HCEC 1CT (cell line): ENCODE measurements at places on chromosomes 5 and 9.

DNA sequence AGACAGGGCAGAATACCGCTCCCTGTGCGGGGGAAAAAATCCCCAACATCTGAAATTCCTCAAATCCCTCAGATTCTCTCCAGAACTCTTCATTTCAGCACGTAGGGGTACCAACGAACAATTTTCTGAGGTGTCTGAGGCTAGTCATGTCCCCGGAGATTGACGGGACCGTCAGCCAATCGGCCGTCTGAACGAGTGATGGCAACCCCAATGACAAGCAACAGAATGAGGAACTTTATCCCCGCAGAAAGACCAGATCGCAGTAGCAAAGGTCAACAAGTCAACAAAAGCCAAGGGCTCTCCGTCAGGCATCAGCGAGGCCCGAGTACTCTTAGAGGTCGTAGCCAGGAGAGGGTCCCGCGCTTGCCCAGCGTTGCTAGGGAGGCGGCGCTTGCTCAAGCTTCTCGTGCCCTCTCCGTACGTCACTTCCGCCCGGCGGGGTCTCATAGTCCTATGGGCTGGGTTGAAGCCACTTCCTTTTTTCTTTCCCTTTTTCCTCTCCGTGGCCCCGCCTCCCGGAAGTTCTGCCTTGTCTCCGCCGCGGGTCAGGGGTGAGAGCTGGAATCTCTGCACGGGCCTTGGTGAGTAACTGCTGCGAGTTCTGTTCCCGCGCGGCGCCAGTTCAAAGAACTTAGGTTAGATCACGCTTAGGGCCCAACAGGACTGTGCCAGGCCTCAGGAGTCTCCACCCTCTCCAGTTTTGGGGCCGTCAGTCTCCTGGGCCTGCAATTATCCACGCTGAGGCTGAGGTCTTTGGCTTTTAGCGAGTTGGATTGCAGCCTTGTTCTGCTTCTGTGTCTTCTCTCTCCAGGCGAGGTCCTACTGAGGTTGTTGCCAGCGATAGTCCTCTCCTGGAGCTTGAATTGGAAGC is at the start of gene RNF20:
Gene RNF20 (plus strand): TSS at position 520 of the 871 bp plus-strand sequence. CDS start 1,571 bp downstream, outside the sequence.
- peak; percentile 100 for DNase-seq

DNA sequence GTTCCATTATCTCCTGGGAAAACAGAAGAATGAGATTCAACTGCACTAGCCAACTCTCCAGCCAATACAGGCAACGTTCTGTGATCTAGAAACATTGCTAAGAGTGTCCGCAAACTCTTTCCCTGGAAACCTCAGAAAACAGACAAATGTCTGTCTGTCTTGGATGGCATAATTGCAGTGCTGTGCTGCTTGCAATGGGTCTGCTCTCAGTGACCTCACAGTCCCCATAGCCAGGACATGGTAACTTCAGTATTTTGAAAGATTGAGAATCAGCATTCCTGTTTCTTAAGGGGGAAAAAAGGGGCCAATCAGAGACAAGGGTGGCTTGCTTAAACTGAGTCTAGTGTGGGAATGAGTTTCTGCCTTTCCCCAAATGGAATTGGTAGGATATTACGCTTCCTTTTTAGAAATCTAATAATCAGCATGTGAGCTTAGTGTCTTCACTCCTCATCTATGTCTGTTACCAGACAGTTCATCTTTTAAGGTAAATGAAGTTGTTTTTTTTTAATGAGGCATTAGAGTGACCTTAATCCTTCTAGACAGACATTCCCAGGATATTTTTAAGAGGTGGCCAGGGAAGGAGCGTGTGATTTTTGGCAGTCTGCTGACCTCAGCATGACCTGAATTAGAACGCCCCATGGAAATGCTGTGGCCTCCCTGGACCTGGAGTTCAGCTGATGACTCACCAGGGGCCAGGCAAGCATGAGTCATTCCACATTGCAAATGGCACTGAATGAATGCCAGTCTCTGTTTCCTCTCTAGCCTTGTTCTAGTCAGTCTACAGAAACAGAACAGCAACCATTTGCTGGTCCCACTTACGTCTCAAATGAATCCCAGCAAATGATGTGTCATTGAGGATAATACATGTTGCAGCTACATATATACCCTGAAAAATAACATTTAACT is 210.2 kb upstream of the ACTBL2 start:
- DNase-seq: peak; percentile 94

GRCh38 chr5:140548791-140549190 is 1.3 kb downstream of the EIF4EBP3 start:
- DNase-seq: no peak

DNA sequence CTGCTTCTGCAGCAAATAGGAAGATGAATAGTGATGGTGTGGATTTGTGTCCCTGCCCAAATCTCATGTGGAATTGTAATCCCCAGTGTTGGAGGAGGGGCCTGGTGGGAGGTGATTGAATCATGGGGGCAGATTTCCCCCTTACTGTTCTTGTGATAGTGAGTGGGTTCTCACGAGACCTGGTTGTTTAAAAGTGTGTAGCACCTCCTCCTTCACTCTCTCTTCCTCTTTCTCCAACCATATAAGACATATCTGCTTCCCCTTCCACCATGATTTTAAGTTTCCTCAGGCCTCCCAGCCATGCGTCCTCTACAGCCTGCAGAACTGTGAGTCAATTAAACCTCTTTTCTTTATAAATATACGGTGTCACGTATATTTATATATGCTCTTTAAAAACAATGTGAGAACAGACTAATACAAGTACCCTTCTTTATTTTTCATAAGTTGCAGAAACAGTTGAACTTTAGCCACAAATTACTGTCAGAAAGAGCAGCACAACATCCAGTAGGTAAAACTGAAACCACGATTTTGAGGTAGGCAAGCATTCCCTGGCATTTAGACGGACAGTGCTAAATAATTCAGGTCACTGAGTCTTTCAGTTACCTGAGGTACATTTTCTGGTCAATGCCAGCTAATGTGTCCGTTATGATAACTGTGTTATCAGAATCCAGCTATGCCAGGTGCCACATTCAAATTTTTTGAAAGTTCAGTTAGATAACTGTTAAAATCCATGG is 79.3 kb upstream of the SPEF2 start:
- DNase-seq: no peak

DNA sequence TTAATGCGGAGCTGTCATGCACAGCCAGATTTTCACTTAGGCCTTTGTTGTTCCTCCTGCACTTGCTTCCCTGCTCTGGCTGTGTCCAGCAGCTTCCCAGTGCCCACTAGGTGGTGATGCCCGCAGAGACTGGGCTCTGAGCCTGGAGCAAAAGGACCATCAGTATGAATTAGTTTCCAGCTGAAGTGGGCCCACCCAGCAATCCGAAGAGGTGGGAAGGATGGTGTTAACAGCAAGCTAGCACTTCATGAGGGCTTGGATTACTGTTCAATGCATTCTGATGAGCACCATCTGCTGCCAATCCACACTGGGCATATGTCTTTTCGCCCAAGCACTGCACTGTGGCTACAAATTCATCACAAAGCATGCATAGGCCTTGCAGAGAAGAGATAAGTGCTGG is 459.1 kb downstream of the SPOCK1 start:
- no peak for DNase-seq

- DNase-seq: no peak
Measured at GRCh38 chr5:135395866-135396265, 3.2 kb downstream of the MACROH2A1 start.

DNA sequence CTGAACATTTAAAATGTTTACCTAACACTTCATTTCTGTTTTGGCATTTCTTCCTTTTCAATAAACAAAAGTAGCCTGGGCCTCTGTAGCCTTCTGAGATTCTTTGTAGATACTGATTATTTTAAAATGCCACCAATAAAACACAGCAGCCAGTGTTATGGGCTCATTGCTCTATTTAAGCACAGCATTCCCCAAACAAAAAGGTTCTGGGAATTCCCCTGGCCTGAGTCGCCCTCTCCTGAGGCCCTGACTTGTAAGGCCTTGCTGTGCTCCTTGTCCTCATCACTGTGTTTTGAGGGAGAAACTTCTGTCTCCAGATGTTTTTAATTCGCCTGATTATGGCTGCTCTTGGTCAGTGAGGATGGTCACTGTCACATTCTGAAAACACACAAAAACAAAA is 33.0 kb upstream of the CTXN3 start:
- DNase-seq: no peak

DNA sequence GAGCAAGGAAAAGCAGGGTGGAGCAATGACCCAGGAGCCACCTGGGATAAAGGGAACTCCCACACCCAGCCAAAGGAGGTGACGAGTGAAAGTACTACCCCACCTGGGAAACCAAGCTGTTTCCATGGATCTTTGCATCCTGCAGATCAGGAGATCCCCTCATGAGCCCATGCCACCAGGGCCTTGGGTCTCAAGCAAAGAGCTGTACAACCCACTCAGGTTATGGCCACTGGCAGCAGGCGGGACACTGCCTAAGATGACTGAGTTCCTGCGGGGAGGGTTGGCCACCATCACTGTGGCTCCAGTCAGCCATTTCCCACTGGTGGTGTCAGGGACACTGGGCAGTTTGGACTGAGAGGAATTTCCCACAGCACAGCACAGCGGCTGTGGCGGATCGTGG is 225.7 kb downstream of the CDH9 start:
- no peak for DNase-seq

- DNase-seq: peak; percentile 11
Measured at GRCh38 chr9:110980261-110980660, 58.0 kb downstream of the LPAR1 start.

GRCh38 chr9:124251605-124252378 is 6.0 kb upstream of the NEK6 start:
- DNase-seq: peak; percentile 12

DNA sequence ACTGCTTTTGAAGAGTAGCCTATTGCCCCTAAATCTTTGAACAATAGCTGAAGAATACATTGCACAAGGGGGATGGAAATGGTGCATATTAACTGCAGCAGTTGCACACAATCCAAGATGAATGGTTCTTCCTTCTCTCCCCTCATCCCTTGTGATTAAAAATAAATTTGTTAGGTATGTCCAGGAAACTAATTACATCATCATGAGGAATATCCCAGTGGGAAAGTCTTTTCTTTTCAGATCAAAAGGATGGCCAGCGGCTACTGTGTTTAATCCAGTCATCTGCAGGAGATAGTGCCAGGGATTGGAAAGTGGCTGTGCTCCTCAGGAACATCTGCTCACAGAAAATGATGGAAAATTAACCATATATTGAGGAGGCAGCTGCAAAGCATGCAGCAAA is 508.4 kb upstream of the SEMA6A start:
- no peak for DNase-seq

DNA sequence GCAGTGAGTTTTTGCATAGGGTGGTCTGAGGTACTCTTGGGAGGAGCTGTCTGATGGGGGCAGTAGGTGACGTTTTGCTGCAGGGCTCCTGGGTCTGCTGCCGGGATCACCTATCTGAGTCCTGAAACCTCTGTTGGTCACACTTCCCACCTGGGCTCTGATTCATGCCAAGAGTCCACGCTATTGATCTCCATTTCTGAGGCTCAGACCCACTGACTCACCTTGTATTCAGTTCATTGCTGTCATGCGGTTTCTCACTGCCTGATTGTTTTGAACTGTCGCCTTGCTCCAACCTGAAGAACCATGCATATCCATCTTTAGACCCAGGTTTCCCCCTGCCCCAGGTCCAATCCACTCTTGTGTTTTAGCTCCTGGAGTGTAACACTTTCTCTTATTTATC is 101.3 kb downstream of the NPR3 start:
- no peak for DNase-seq

GRCh38 chr5:173488144-173488543 is 128.3 kb downstream of the BOD1 start:
- DNase-seq: no peak

GRCh38 chr9:106963684-106964083 is 100.7 kb downstream of the ZNF462 start:
- no peak for DNase-seq

DNA sequence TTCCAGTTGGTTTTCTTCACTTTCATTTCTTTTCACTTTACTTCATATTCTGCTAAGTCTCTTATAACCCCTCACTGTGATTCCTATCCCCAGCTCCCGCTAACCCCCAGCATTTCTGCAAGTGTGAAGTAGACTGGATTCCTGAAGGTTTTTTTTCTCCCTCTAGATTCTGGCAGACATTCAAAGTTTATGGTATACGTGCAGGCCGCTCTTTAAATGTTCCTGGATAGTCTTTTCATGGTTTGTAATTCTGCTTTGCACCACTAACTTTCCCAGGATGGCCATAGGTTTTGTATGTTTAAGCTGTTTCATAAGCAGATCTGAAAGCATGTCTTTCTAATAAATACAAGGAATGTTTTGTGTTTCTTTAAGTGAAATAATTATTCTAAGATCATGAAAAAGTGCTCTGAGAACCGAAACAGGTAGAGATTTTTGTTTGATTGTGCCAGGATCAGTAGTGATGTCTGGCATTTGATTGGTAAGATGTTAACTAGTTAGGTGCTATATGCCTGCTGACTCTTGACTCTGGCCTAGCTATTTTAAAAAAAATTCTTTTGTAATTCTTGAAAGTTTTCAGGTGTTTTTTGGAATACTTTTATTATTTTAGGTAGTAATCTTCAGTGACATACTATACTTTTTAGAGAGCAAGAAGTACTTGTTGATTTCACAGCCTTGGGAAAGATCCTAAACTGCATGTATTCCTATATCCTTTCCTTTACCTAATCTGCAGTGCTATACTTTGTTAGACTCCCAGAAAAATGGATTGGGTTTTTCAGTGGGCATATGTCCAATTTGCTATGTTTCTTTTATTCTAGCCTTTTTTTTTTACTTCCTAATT is 29.7 kb downstream of the CNOT6 start:
- DNase-seq: no peak

DNA sequence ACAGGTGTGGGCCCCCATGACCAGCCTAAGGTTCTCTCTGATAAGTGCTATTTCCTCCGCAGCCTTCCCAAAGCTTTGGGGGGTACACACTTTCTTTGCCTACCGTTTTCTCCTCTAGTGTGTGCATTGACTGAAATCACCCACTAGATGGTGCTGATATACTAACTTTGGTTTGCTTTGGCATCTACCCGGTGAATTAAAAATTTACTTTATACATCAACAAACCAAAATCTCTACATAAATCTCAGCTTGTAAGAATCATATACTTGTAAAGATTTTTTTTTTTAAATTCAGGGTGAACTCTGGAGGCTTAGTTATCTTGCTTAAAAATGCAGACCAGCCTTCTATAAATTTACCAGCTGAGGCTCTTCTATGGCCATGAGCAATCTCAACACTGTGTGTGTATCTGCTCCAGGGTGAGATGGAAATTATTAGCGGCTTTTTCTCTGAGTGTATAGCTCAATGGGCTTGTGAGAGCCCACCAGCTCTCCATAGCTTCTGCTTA is 475.7 kb upstream of the TNC start:
- DNase-seq: peak; percentile 53

- no peak for DNase-seq
Measured at GRCh38 chr5:100584889-100585288, 49.7 kb downstream of the FAM174A start.

DNA sequence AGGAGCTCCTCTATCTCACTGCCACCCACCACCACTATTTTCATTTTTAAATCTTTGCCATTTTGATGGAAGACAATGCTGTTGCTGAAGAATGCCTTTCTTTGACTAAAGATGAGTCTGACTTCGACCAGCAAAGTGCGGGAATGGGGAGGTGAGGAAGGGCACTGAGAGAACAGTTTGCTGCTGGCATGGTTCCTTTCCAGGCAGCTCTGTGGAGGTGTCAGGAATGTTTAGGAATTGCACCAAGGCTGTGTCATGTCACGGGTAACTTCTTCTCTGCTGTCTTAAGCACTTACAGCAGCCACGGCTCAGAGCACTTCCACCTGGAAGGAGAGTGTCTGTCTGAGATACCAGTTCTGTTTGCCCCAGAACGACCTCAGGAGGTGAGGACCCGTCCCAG is 41.4 kb upstream of the SHB start:
- DNase-seq: no peak
